Stimulated activated CD8-positive, alpha-beta memory T cell treated with anti-CD3 and anti-CD28 coated beads, Interleukin-7, amount 100 ng/mL, for 48 hours (primary cell): ENCODE measurements at places on chromosomes 2 and 18.
A peak's percentile ranks its signal among the peaks of the same experiment; 100 is the strongest.

GRCh38 chr2:231716666-231717280 lies 8.4 kb downstream of the PTMA start:
- DNase-seq: no peak

GRCh38 chr2:60071490-60071831 lies 482.0 kb downstream of the BCL11A start:
- no peak for DNase-seq

DNA sequence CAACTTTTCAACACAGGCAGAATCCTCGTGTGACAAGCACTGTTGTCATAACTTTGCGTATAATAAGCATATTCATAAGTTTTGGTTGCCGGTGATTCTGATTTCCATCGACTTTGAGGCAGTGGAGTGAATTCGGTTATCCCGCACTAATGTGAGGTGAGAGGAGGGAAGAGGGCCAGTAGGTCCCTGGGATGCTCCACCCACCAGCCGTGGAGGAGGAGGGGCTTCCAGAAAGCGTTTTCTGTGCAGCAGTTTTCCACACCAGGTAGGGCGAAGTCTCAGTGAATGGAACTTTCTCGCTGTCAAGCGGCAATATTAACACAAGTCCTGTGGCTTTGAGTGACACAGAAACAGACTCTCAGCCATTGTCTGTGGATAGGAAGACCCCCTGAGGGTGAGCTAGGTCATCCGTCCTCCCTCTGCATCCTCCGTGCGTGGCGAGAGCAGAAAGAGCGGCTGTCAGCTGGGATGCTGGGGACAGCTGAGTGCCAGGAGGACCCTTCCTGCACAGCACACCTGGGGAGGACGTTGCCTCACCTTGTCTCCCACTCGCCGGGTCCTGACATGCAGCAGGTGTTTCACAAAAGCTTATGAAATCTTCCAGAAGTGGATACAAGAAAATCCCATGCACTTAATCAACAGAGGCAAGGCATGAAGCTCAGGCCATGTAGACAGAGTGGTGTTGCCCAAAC lies 67.5 kb downstream of the DCDC2C start:
- DNase-seq: no peak

DNA sequence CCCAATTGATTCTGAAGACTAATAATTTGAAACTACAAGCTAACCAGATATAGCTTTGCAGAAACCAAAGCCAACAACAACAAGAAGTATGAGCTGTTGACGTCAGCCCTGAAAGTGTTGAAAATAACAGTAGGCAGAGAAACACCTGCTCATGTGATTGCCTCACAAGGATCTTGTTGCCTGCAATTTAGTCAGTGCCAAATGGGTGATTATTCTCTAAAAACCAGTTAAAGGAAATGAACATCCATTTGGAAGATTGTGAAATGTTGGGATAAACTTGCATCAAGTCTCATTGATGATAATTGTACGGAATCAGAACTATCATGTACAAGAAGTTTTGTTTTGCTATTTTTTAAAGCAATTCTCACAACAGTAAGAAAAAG lies 2.8 kb downstream of the CYTIP start:
- no peak for DNase-seq

GRCh38 chr2:20573620-20574422 lies 77.1 kb downstream of the HS1BP3 start:
- no peak for DNase-seq

DNA sequence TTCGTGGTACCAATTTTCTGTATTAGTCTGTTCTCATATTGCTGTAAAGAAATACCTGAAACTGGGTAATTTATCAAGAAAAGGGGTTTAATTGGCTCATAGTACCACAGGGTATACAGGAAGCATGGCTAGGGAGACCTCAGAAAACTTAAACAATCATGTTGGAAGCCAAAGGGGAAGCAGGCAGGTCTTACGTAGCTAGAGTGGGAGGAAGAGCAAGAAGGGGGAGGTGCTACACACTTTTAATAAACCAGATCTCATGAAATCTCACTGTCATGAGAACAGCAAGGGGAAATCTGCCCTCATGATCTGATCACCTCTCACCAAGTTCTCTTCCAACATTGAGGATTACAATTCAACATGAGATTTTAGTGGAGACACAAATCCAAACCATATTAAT lies 226.8 kb upstream of the TPO start:
- no peak for DNase-seq

DNA sequence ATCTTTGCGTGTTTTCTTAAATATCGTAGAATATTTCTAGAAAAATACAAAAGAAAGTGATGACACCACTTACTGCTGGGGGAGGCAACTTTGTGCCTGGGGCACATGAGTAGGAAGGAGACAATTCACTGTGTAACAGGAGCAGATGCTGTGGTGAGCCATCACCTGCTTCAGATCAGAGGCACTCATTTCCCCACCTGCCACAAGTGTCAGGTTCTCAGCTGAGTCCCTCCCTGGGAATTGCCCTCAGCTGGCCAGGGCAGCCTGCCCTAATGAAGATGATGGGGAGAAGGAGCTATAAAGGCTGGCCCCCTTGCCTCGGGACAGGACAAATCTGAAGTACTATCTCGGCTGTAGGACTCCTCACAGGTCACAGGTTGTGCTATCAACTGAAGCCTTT lies 322.8 kb downstream of the STK39 start:
- no peak for DNase-seq

DNA sequence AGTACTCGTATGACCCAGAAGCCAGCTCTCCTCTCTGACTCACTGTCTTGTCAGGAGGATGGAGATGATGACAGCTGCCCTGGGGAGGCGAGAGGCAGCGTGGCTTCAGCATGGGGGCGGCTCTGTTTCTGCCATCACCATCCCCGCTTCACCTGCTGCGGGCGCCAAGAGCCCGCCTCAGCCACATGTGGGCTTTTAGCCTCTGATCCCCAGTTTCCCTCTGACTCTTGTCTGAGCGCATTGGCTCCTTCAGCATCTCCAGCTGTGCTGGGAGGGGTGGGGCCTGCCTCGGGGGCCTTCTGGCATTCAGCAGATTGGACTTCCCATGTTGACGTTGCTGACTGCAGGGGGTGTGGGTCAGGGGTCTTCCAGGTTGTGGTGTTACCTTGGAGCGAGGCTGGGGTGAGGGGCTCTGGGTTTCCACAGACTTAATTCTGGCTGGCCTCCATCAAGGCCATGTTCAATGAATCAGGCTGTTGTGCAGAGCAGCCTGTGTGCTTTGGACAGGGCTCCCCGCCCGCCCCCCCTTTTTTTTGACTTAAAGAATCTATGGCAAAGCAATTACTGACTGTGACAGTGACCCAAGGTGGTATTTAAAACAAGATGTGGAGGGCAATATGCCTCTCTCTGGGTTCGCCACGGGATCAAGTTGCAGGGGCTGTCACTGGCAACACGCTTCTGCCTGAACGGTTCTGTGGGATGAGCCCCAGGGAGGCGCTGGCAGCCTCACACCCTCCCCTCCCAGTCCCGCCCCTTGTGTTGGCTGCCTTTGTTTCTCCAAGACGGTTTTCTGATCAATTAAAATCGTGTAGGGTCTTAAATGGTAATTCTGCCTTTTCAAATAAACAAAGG lies 228.3 kb downstream of the LDLRAD4 start:
- peak; percentile 41 for DNase-seq
